ENCODE measurements at places on chromosomes 16 and 17.

- no peak for DNase-seq
Measured at GRCh38 chr16:86986809-86987487, 330.2 kb downstream of the C16orf95 start.

DNA sequence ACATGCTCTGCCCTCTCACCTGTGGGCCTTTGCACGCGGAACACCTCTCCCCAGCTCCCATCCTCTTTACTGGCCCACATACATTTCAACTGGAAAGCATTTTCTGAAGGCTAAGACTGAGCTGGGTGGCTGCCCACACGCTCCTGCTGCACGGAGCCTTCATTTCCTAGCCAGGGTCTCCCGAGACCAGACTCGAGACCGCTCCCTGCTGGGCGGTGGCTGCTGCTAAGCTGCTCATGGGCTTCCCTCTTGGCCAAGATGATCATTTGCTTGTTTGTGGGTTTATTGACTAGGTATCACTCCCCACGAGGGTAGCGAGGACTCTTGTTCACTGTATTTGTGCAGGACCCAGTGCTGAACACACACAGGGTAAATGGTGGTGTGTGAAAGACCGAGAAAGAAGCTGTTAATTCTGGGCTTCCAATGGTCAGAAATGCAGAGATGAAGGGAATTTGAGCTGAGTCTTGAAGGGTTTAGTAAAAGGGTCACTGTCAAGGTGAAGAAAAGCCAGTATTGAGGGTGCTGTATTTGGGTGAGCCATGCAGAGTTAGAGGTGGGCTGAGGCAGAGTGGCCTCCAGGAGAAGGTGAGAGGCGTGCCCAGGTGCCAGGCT is 907 bp downstream of the TRAPPC2L start:
- no peak for DNase-seq

DNA sequence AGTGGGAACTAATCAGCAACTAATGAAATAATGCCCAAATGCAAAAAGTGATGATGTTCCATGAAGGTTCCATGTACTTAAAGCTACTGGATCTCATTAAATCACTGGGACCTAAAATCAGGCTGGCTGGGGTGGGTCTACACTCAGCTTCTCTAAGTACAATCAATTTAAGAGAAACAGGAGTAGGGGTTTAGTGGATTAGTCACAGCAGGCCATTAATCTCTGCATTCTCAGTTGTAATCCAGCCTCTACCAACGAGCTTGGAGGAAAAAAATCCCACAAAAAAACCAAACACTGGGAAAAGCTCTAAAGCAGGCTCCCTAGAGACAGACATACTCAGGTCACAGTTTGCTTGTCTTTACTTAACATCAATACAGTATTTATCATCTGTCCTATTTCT is 15.0 kb downstream of the CA10 start:
- DNase-seq: no peak

GRCh38 chr16:76941113-76941512 is 249.9 kb upstream of the MON1B start:
- DNase-seq: no peak

GRCh38 chr17:2903193-2903974 is 107.1 kb downstream of the RAP1GAP2 start:
- no peak for DNase-seq

GRCh38 chr17:29005936-29006511 is at the start of gene SEZ6:
Gene SEZ6 (minus strand): TSS chr17:29006033. CDS start chr17:29005869, 164 bp downstream.
- DNase-seq: no peak

DNA sequence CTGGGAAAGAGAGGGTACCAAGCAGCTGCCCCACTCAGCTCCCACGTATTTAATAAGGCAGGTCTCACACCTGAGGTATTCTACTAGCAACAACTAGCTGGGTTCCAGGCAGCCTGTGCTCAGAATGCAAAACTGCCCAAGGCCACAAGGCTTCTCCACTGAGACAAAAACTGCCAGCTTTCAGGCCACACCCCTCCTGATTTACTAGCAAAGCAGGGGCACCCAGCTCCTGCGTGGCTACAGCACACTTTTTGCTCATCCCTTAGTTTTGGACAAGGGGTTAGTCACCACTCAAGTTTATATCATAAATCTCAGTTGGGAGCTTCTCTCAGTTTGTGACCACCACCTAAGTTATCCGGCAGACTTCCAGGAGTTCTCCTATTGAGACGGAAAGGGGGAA is 494.6 kb downstream of the CDH11 start:
- no peak for DNase-seq

DNA sequence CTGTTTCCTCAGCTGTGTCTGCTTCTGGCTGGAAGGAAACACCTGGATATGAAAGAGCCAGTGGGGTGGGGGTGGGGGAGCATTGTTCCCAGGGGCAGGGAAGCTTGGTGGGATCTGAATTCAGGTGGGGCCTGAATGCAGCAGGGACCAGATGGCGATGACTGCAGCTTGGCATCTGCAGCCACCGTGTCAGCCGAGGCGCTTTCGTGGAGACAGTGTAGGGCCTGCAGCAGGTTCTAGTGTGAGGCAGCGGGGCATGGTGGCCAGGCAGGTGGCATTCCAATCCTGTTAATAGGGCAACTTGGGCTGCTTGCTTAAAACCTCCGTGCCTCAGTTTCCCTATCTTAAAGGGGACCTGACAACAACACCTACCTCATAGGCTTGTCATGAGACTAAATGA is 1.7 kb downstream of the PIK3R6 start:
- no peak for DNase-seq

All from coronary artery (tissue), 2 donors.